ENCODE measurements at places on chromosomes 5 and 9.
A peak's percentile ranks its signal among the peaks of the same experiment; 100 is the strongest.

- DNase-seq, result no peak
Measured at GRCh38 chr9:73219985-73220626, 68.4 kb downstream of the ANXA1 start.

- no peak for DNase-seq
Measured at GRCh38 chr5:127061956-127062355, 11.3 kb downstream of the C5orf63 start.

DNA sequence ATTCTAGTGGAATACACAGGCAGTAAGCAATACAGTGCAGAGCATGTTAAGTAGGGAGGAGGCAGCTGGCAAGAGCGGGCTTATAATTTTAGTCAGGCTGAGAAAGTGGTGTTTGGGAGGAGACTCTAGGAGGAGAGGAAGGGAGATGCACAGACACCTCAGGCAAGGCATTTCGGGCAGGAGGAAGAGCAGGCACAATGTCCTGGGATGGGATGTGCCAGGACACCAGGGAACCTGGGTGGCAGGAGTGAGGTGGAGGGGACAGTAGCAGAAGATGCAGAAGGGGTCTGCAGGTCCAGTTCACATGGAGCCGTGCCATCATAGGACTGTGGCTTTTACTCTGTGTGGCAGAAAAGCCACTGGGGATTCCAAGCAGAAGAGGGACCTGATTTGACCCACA, 143.7 kb upstream of the FSTL4 start:
- DNase-seq, result no peak

- no peak for DNase-seq
Measured at GRCh38 chr5:149750596-149750995, 20.5 kb downstream of the PPARGC1B start.

DNA sequence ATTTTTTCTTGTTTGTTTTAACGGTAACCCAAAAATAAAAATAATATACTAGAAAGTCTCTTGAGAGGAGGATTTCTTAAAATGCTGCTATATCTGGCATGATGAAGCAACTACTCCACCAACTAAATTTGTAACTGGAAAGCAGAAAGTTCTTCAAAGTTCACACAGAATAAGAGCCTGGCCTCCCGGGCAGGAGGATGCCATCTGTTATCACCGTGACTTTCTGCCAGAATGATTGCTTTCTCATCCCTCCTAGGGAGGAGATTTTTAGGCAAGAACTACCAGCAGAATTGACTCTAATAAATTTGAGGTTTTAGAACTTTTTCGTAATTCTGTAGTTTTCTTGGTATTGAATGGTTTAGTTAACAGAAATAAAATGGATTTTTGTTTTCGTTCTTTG, 464.6 kb upstream of the ACTBL2 start:
- no peak for DNase-seq

GRCh38 chr5:71658916-71659662, 60.0 kb upstream of the CARTPT start:
- no peak for DNase-seq

DNA sequence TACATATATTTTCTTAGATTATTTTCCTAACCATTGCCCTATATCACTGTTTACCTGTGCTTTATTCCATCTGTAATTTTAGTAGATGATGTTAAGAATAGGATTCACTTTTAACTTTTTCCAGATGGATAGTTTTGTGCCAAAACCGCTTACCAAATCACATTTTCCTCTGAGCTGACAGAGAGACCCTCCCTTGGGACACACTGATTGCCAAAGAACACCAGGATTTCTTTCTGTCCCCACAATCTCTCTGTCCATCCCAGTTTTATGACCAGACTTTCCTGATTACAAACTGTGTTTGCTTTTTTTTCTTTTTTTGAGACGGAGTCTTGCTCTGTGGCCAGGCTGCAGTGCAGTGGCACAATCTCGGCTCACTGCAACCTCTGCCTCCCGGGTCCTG, 81.3 kb upstream of the SPATA31C2 start:
- no peak for DNase-seq

GRCh38 chr5:102279711-102280110, 16.4 kb downstream of the SLCO4C1 start:
- no peak for DNase-seq

DNA sequence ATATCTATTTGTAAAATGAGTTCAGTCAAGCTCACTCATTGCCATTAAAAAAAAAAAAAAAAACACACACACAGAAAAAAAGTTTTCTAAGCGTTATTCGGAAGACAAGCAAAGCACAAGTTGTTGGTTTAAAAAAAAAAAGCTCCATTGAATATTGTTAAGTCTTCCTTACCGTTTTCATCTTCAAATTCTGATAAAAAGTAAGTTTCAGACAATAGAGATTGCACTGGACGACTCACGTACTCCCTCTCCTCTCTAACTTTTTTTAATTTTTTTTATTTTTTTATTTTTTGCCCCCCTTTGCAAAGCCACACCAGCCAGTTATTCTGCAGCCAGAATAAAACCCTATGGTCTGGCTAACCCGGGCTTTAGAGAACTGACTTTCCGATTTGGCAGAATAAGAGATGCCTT, 544 bp downstream of the ADAMTS6 start:
- no peak for DNase-seq

DNA sequence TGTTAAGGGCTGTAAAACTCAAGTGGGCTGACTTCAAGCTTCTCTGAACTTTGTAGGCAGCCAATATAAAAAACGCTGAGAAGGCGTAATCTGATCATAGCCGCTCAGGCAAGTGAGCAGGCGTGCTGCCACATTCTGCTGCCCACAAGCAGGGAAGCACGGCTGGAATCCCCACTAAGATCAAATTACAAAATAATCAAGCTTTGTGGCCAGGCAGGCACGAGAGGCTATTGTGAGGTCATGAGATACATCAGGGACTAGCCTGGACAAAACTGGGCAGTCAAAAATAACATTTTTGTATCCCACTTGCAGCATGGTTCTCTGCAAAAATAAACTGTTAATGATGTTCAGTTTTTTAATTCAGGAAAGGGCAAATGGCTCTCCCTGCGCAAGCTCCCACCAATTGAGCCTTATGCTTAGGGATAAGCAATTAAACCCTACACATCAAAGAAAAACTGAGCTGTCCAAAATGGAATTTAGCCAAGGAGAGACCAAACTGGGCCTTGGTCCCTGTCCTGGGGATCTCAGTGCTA, 64.0 kb downstream of the POU5F2 start:
- DNase-seq, result peak; percentile 57

DNA sequence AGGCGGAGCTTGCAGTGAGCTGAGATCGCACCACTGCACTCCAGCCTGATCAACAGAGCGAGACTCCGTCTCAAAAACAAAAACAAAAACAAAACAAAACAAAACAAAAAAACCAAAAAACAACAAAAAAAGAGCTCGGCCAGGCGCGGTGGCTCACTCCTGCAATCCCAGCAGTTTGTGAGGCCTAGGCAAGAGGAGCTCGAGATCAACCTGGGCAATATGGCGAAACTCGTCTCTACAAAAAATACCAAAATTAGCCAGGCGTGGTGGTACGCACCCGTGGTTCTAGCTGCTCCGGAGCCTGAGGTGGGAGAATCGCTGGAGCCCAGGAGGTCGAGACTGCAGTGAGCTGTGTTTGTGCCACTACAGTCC, 20.2 kb downstream of the TRIM7 start:
- DNase-seq, result no peak
